ENCODE measurements at places on chromosomes 3 and 15.

DNA sequence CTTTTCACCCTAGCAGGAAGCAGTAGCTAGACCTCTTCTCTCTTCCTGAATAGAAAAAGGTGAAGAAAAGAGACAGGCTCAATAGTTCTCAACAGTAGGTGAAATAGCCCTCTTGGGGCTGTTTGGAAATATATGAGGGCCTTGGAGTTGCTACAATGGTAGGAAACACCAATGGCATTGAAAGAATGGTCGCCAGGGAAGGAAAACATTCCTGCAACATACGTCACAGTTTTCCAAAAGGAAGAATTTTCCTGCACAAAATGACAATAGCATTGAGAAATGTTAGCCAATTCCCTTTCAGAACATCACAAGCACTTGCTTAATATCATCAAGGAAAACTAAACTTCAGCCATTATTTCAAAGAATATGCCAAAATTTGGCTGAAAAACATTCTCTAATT, 484.5 kb downstream of the IGSF11 start:
- DNase-seq: no peak

- DNase-seq: no peak
Observed at GRCh38 chr15:25368850-25369249, 70.0 kb downstream of the UBE3A start.

GRCh38 chr15:50057196-50057595, 61.8 kb downstream of the ATP8B4 start:
- no peak for DNase-seq

DNA sequence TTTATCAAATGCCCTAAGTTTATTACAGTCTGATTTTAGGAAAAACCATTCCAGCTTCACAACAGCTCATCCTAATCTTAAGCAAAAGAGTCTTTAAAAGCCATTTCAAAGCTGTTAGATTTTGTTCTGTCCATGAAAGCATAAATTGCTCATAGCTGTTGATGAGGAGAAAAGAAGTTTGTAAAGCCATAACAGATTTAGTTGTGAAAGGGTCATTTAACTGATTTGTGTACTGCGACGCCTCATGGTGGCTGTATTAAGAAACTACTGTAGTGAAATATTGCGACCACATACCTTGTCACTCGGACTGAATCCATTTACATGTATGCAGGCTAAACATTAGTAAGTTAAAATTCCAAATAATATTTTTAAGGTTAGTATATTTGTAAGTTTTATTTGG, 20.9 kb downstream of the BBX start:
- no peak for DNase-seq

- DNase-seq: no peak
Observed at GRCh38 chr15:35329521-35329961, 216.4 kb downstream of the DPH6 start.

GRCh38 chr15:63604281-63604680, 7.1 kb downstream of the FBXL22 start:
- DNase-seq: no peak

GRCh38 chr15:61715082-61715481, 345.2 kb downstream of the VPS13C start:
- no peak for DNase-seq

- no peak for DNase-seq
Observed at GRCh38 chr3:43734685-43735084, 43.9 kb downstream of the ABHD5 start.

DNA sequence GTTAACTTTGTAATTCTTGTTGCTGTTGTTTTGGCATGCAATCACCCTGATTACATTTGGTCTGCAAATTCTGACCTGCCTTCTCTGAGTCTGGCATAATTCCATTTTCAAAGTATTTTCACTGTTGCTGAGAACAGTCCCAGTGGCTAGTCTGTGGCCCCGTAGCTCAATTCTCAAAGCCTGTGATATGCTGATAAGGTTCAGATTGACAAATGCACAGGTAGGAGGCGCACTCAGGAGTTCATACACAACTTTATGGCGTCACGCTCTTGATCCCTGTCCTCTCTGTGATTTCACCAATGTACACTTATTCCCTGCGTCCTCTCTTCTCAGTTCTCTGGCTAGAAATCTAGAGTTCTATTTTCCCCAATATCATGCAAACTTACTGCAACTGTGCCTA, 376.6 kb upstream of the SLCO3A1 start:
- DNase-seq: no peak

DNA sequence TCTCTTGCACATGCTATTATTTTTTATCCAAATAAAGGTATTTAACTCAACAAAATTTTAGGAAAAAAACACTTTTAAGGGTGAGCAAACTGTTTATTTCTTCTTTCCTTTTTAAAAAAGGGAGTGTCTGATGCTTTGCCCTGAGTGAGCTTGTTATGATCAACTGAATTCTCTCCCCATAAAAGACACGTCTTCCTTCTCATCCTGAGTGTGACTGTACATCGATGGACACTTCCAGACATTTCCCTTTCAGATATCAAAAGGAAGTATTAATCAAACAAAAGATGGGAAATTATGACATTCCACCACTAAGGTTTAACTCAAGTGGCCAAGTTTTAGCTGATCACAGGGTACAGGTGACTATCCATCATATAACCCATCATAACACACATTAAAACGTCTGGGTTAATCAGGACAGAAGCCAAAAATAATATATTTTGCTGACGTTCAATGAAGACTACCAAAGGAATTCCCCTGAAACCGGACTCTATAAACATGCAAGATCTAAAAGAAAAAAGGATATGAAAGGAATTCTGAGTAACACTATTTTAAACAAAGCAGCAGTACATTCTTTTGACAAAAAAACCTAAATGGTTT, 354.8 kb downstream of the MECOM start:
- no peak for DNase-seq

- DNase-seq: no peak
Observed at GRCh38 chr3:127320529-127321121, 32.8 kb upstream of the PRR20G start.

DNA sequence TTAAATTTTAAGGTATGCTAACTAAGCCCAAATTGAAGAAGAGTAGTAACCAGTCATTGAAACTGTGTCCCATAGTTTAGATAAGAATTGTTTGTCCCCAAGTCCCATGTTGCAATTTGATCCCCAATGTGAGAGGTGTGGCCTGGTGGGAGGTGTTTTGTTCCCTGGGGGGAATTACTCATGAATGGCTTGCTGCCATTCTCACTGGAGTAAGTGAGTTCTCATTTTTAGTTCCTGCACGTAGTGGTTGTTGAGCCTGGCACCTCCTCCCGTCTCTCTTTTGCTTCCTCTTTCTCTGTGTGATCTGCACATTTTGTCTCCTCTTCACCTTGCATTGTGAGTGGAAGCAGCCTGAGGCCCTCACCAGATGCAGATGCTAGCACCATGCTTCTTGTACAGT, 1271.0 kb downstream of the NSUN3 start:
- DNase-seq: no peak

GRCh38 chr3:47803480-47804025, 615 bp downstream of the DHX30 start:
- DNase-seq: no peak

GRCh38 chr3:177336873-177337450, 139.7 kb upstream of the TBL1XR1 start:
- no peak for DNase-seq

DNA sequence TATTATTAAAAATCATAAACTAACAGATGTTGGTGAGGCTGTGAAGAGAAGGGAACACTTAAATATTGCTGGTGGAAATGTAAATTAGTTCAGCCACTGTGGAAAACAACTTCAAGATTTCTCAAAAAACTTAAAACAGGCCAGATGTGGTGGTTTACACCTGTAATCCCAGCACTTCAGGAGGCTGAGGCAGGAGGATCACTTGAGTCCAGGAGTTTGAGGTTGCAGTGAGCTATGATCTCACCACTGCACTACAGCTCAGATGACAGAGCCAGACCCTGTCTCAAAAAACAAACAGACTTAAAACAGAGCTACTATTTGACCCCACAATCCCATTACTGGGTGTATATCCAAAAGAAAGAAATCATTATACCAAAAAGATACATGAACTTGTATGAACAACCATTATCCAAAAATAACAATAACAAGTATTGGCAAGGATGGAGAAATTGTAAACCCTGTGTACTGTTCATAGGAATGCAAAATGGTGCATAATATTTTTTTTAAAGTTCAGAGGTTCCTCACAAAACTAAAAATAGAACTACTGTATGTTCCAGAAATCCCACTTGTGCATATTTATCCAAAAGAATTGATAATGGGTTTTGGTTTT, 25.5 kb downstream of the ZNF148 start:
- no peak for DNase-seq

- DNase-seq: no peak
Observed at GRCh38 chr3:8653800-8654408, 9.3 kb upstream of the SSUH2 start.

GRCh38 chr3:188440340-188440972, 286.5 kb downstream of the LPP start:
- no peak for DNase-seq

GRCh38 chr15:49301562-49301961, 121.5 kb upstream of the FGF7 start:
- DNase-seq: no peak

- no peak for DNase-seq
Observed at GRCh38 chr3:61783993-61784718, 222.8 kb downstream of the PTPRG start.

GRCh38 chr3:135170732-135171131, 375.7 kb downstream of the EPHB1 start:
- no peak for DNase-seq

GRCh38 chr15:40054605-40054854, 15.5 kb upstream of the SRP14 start:
- DNase-seq: no peak

DNA sequence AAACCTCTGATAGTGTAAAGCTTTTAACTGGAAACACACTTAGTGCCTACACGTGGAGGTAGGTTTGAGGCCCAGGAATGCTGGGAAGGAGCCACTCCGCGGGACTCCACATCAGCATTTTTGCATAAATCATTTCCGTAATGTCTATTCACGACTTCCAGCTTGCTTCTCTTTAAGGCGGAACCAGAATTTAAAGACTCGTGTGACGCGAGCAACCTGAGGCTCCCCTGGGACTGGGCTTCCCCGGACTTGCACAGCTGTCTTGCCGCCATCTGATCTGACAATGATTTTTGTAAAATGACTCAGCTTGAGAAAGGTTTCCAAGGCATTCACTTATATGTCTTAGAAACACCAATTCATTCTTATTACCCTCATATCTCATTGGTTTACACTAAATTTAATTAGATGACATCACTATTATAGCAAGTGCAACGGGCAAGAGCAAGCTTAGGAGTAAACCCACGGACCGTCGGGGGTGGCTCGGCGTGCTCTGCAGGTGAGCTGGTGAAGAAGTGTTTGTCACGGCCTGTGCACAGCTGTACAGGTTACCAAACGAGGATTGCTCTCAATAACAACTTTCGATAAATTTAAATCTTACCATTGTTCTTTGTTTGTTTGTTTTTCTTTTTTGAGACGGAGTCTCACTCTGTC, 95.2 kb downstream of the CHSY1 start:
- no peak for DNase-seq

DNA sequence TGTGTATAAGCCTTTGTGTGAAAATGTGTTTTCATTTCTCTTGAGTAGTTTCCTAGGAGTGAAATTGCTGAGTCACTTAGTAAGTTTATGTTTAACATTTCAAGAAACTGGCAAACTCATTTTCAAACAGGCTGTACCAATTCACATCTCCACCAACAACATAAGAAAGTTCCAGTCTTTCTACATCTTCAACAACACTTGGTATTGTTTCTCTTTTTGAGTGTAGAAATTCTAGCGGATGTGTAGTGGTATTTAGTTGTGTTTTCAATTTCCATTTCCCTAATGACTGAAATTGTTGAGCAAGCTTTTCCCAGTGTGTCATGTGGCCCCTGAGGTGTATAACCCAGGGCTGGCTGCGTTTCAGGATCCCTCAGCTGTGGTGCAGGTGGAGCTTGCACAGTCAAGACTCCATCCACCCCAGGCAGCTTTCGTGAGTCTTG, 258.5 kb downstream of the PDCD6IP start:
- DNase-seq: no peak

DNA sequence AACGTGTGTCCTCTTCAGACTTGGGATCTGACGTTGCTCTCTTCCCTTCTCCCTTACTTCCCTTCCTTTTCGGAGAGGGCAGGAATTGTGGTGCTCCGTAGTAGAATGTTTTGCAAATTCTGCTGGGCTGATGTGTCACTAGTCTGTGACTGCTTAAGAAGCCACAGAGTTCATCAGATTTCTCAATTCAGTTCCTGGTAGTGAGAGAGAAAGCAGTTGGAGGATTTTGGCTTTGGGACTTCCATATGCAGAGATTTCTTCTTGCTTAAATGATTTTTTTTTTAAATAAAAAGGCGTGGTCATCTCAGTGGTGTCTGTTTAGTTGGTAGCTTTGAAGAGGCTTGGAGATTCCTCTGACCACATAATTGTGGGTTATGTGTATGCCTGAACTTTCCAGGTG, 10.1 kb downstream of the CEMIP start:
- no peak for DNase-seq

GRCh38 chr15:94008104-94009074, 223.0 kb upstream of the MCTP2 start:
- DNase-seq: no peak

- no peak for DNase-seq
Observed at GRCh38 chr3:54228806-54229205, 106.5 kb downstream of the CACNA2D3 start.

DNA sequence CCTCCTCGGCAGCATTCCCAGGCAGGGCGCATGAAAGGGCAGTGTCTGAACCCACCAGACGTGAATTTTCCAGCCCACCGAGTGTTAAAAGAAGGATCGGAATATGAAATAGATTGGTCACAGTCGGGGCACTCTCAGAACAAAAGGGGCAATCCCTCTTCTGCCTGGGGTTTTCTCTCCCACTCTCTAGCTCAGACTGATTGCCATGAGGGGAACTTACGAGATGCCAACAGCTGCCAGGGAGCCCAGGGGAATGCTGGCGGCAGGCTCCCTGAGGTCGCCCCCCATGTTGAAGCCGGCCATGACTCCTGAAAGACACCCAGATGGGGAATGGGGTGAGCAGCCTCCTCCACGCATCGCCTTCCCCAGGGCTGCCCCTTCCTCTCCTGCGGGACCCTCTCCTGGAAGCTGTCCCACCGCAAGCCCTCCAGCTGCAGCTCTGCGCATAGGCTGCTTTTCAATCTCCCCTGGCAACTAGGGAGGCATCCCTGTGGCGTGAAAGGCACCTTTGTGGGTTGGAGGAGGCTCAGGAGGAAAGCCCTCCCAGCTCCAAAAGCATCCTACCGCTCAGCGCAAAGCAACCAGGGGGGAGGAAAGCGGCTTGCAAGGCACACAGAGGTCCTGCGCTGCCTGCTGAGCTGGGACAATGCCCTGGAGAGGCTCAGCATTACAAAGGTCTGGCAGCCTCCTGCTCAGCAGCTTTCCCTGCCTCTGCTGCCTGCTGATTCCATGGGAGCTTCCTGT, 64.8 kb upstream of the HEG1 start:
- no peak for DNase-seq

DNA sequence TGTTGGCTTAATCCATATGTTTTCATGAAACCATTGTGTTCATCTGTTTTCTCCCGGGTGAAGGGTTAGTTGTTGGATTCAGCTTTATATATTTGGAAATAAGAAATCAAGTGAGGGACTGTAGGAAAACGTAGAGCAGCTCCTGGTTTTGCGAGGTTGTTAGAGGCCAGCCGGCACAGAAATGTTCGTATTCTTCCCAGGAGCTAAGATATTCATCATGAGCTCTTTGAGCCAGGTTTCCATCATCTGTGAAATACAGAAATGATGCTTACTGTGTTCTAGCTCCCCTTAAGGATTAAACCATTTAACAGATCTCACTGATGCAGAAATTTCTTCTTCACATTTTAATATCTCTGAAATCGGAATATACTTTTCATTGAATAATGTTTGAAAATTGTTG, 235.5 kb downstream of the PTPRG start:
- no peak for DNase-seq

- no peak for DNase-seq
Observed at GRCh38 chr15:53569751-53570480, 189.5 kb downstream of the WDR72 start.

GRCh38 chr3:186719945-186720739, 3.0 kb downstream of the KNG1 start:
- DNase-seq: no peak

Measured in stimulated activated CD4-positive, alpha-beta T cell treated with anti-CD3 and anti-CD28 coated beads, Interleukin-1b, Interleukin-23, amount 100 ng/mL, for 24 hours (primary cell).